ENCODE measurements at places on chromosomes 12 and 14. TPM values are rescaled to one million over a fixed set of nuclear protein-coding genes. Genes with fewer than 3 reads are reported as not detected.

DNA sequence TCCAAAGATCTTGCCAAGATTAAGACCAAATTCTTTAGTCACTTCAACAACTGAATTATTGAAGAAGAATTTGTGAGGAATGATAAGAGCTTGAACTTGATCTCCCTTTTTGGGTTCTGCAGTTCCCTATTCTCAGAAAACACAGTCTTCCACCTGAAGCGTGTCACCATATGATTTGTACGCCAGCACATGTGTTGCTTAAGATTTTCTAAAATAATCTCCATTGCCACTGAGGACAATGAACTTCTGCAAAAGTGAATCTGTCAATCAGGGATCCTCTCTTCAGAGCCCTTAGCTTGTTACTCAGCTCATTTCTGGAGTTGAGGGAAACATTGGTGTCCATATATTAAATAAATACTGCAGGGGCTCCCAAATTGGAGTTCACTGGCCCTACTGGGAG, 4.2 kb upstream of the SPIC start:
- DNase-seq = no peak

GRCh38 chr12:32589165-32589865, 89.8 kb upstream of the DNM1L start:
- DNase-seq = no peak

DNA sequence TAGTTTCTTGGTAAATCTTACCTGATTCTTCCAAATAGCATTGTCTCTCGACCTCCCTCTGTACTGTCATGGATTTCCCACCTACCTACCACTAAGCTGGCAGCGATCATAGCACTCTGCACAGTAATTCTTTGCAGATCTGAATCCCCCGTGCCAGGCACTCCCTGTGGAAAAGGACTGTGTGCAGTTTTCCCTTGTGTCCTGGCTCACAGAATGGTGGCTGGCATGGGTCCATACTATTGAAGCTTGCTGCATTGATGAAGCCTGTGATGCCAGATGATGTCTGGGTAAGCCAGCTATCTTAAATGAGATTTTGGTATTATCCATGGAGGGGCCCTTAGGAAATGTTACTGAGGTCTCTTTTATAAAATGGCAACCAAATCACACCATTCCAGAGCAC, 135.7 kb downstream of the RPAP3 start:
- DNase-seq = no peak

- DNase-seq = no peak
Measured at GRCh38 chr14:58722441-58722840, 84.7 kb downstream of the DACT1 start.

DNA sequence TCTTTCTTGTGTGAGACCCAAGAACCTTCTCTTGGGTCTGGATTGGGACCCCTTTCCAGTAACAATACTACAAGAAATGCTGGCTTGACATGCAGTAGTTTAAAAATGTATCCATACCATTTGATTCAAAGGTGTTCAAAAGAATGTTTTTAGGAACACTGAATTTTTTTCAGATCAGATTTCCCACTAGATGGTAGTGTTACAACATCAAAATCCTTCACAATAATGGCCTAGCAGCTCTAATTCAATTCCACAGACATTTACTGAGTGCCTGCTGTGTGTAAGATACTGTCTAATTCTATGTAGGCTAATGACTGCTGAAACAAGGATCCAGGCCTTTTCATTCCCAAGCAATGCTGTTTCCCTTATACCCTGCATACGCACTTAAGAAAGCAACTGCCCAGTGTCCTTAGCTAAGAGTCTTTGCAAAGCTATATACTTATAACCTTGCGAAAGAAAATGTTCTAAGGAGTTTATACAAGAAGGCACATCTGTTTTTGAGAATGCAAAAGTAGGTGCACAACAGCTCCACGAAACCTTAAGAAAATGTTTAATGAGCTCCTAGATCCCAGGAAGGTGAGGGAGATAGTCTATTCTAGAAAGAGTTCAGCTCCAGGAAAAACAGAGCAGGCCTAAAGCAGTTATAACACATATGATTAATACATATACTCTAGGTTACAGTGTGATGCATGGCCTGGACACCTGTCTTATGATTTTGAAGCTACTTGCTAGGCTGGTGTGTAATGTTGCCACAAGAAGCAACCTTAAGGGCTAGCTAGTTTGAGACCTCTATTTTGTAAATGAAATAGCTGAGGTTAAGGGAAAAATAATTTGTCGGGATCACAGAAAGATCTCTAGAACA, 50.9 kb upstream of the PKP2 start:
- no peak for DNase-seq

- no peak for DNase-seq
Measured at GRCh38 chr12:107762874-107763273, 1.9 kb upstream of the PRDM4 start.

KRT7 gene
- not detected for total RNA-seq

CCNK gene
- total RNA-seq = 30.4 TPM
